ENCODE measurements at places on chromosomes 3 and 15. TPM values are rescaled to one million over a fixed set of nuclear protein-coding genes. Genes with fewer than 3 reads are reported as not detected.

SCN5A gene
- 2.3 TPM for total RNA-seq

RASGRF1 gene
- total RNA-seq = 16.9 TPM

FETUB gene
- not detected for total RNA-seq

THPO gene
- total RNA-seq = 0.36 TPM

SKIL gene
- total RNA-seq = 68.2 TPM

B3GALNT1 gene
- total RNA-seq = 96.6 TPM

Measured in cerebellum (tissue), 4 donors.